GM12878 (cell line): ENCODE measurements at places on chromosomes 16 and 17. TPM values are rescaled to one million over a fixed set of nuclear protein-coding genes. Genes with fewer than 3 reads are reported as not detected.

The PLCG2 gene
- total RNA-seq = 243 and 256 TPM in 2 replicates

The TBC1D3I gene
- total RNA-seq = 0.41 TPM in 1 of 2 replicates, not detected in the other

The HBQ1 gene
- total RNA-seq = not detected in 2 replicates

The BOLA2B gene
- total RNA-seq = 180 and 183 TPM in 2 replicates

The TPSG1 gene
- total RNA-seq = not detected in 2 replicates

The NPIPB12 gene
- total RNA-seq = 26.4 and 32.4 TPM in 2 replicates

The PYY gene
- not detected in 2 replicates for total RNA-seq

The SULT1A4 gene
- total RNA-seq = 0.35 and 1.3 TPM in 2 replicates

GRCh38 chr16:72467157-72467759 lies 295.3 kb upstream of the PMFBP1 start:
- no peak for DNase-seq

- no peak for DNase-seq
Measured at GRCh38 chr17:73940511-73940910, 263.0 kb upstream of the RPL38 start.

DNA sequence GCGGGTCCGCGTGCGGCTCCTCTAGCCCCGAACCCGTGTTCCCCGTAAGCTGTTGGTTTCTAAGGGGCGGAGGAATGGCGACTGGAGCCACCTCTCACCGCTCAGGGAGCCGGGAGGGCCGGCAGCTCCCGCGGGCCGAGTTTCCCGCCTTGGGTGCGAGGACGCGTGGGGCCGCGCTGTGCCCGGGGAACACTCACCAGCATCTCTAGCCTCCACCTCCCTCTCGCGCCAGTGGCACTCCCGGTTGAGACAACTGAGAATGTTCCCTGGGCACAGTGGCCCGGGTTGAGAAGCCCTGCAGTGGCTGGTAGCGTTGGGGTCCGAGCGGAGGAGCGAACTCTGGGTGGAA lies 560 bp downstream of the TELO2 start:
- DNase-seq = no peak

GRCh38 chr17:50793007-50793406 lies 25.7 kb upstream of the ANKRD40CL start:
- DNase-seq = no peak

DNA sequence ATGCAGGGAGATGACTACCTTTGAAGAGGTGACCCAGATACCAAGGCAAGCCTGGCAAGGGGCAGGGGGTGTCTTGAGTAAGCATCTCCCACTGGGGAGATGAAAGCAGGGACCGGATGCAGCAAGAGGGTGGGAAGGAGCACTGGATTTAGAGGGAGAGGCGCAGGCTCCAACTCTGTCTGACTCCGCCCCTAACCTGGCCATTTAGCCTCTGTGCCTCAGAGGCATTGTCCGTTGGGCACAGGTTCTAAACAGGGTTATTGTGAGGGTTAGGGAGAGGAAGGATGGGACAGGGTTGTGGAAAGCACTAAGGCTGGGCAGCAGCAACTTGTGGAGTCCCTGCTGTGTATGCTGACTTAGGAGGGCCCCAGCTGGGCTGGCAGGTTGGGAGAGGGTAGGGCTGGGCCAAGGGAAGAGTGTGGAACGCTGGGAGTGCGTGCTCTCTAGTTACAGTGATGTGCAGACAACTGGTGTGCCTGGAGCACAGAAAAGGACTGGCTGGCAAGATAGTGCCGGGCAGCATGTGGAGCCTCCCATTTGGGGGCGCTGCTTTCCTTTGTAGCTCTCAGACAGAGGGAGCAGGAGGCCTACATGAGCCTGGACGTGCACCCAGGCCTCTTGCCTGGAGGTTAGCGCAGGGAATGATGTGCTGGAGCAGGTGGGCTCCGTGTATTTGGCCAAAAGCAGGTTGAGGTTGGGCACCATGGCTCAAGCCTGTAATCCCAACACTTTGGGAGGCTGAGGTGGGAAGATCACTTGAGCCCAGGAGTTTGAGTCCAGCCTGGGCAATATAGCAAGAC lies 26.2 kb downstream of the TBX2 start:
- no peak for DNase-seq

GRCh38 chr16:28482026-28482425 lies 9.8 kb downstream of the CLN3 start:
- no peak for DNase-seq

GRCh38 chr17:55453839-55454557 lies 32.4 kb upstream of the MMD start:
- DNase-seq = no peak

GRCh38 chr17:32319548-32319905 lies 22.4 kb downstream of the C17orf75 start:
- DNase-seq = peak; percentile 55

DNA sequence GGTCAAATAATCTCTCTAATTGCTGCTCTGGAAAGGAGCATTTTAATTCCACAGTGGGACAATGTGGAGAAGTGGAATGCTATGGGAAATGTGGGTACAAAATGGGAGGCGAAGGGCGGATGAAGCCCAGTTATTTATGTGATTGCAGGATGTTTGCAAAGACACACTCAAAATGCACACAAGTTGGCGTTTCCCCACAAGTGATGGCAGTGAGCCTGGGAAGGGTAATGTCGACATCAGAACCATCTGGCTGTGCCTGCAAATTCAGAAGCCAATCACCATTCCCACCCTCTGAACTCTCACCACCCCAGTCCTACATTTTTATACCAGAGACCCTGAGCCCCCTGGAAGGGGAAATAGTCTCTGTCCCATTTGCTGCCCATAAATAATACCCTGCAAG lies 201.1 kb downstream of the SOX9 start:
- no peak for DNase-seq

DNA sequence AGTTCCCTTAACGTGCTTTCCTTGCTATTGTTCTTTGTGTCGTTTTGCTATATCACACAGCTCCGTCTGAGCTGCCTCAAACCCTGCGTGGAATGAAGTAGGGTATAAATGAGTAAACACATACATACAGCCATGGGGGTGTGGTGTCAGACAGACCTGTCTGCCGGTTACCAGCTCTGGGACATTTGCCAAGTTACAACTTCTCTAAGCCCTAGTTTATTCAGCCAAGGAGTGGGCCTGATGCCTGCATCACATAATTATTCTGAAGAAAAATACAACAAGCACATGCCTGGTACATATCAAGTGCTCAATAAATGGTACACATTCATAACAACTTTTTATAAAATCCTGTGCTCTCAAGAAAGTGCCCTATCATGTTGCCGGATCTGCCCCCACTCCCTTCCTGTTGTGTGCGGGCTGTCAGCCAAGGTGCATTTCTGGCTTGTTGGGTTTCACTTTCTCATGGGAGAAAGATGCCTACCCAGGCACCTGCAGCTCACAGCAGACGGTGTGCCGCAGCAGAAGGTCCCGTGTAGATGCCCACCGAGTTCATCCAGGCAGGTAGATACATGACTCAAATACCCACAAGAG lies 30.5 kb downstream of the SMPD3 start:
- peak; percentile 73 for DNase-seq

DNA sequence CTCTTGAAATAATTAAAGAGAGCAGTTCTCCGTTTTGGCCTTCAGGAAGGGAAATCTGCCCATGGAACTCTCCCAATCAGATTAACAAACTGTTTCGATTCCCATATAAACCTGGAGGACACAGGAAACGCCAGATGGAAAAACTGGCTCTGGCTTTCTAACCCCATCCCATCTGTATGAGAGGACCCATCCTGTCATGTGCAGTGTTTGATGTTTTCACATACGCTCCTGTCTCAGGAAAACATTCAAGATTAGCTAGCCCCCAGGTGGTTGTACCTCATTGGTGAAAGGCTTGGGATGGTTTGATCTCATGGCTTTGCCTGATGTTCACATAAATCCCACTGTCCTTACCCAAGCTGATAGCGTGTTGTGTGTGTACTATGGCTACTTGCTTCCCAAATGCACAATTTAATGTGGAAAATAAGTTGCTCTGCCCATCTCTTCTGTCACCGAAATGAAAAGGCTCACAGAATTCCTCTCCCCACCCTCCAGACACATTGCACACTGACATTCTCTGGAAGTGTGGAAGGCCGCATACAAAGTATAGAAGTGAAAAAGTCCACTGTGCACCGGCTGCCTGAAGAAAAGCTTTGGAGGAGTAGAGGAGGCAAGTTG lies 18.2 kb upstream of the ERN1 start:
- no peak for DNase-seq
